Activated naive CD8-positive, alpha-beta T cell treated with anti-CD3 and anti-CD28 coated beads, Interleukin-2, amount 50 U/mL, for 16 hours (primary cell): ENCODE measurements at places on chromosomes 16 and 17.
A peak's percentile ranks its signal among the peaks of the same experiment; 100 is the strongest.

GRCh38 chr16:69467531-69468204 is 43.2 kb downstream of the CYB5B start:
- no peak for DNase-seq

DNA sequence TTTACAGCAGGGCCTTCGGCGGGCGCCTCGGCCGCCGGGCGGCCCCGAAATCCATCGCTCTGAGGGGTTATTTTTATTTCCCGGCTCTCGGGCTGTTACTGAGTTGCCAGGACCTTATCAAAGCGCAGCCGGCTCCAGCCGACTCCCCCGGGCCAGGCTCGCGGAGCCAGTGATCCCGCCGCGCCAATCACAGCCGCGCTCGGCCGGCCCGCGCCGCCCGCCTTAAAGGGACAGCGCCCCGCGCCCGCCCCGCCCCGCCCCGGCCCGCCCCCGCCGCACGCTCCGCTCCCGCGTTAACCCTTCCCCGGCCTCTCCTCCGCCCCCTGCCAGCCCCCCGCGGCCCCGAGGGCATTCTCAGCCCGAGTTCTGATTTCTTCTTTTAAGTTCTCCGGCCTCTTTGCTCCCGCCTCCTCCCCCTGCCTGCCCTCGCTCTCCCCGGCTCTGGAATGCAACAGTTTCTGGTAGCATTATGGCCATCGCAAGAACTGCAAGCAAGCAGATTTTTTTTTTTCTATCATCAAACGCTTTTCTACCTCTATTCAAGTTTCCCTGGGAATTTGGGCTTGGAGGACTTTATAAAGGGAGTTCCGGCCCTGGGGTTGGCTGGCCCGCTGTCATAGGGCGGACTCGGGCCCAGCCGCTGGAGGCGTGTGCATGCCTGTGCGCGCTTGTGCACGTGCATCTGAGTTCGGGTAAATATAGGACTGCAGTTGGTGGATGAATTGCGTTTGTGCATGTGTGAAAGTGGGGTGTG is at the start of gene AXIN2:
Gene AXIN2 (minus strand): TSS at position 197 of the 754 bp plus-strand sequence. CDS start 3,028 bp downstream, outside the sequence.
- DNase-seq, result peak; percentile 71

DNA sequence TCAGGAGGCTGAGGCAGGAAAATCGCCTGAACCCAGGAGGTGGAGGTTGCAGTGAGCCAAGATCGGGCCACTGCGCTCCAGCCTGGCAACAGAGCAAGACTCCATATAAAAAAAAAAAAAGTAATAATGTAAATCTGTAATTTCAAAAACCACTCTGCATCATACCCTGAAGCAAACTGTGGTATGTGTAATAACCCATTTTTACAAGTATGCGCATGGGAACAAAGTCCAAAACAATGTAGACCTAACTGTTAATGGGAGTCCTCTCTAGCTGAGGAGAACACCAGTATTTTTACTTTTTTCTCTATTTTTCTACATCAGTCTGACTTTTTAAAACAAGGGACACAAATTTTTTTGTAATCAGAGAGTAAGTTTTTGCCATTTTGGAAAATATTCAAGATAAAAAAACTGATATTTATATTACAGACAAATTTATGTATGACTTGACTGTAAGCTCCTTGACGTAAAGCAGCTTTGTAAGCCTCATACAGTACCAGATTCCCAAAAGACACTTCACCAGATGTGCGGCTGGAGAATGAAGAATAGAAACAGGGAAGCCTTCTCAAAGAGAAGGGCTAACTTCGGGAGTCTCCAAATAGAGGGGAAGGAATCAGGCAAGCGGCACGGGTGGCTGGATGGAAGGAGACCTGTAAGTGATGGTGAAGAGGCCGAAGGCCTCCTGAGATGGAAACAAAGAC is 25.7 kb downstream of the CMTM4 start:
- no peak for DNase-seq

- no peak for DNase-seq
Measured at GRCh38 chr17:73634629-73635028, 9.6 kb downstream of the SDK2 start.

DNA sequence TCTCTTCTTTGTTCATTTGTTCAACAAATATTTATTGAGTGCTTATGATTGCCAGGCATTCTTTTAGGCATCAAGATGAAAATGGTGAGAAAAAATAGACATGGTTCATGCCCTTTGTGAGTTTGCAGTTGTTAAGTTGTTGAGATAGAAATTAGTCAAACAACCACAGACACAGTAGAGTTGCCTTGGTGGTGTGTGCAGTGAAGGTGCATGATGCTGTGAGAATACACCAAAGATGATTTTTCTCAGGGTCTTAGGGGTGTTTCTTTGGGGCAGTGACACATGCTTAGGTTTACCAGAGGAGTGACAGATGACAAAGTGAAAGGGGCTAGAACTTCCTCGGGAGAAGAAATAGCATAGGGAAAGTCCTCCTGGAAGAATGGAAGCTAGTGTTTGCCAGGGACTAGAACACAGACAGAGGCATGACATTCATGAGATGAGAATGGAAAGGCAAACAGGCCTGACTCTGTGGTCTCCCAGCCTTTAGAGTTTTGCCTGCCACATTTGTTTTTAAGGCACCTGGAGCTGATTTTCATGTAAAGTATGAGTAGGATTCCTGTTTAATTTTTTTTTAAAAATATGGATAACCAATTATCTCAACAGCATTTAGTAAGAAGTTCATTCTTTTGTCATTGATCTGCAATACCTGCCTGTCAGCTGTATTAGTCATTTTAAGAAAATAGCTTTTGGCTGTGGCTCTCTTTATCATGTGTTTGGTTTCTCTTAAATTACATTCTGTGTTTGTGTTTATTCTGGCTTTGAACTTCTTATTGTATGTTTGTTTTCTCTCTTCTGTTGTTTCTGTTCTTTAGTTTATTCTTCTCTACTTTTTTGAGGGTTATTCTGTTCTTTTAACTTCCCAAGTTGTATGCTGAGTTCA is 36.6 kb downstream of the CYLD start:
- no peak for DNase-seq

DNA sequence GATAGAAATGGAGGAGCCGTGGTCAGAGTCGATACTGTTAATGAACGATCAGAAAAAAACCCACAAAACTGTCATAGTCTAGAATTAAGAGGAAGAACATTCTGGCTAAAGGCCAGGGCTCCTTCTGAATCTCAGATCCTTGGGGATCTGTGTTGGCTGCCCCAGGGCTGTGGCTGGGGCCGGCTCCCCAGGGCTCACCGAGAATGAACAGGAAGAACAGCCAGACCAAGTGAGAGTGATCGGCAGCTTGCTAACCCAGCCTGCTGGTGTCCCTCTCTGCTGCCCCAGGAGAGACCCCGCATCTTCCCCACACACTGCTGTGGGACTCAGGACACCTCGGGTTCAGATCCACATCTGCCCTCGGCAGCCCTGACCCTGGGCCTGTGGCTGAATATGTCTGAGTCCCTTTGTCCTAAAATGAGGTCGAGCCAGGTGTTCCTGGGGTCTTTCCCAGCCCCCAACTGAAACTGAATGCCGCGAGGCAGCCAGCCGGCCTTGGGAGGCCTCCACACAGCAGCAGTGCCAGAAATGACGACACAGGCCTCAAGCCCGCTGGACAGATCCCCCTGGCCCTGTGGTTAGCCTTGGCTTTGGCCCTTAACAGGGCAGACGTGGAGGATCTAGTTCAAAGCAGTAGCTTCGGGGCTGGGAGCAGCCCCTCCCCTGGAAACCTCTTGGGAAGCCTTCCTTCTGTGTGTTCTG is 23.9 kb upstream of the CLEC18A start:
- DNase-seq, result no peak

DNA sequence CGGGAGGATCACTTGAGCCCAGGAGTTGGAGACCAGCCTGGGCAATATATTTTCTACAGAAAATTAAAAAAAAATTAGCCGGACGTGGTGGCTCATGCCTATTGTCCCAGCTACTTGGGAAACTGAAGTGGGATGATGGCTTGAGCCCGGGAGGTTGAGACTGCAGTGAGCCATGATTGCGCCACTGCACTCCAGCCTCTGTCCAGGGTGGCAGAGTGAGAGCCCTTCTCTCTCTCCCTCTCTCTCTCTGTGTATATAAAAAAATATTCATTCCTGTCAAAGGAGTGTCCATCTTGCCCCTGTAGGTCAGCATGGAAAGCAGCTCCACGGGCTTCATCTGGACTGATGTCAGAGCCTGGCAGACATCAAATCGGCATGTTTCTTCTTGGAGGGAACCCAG is 31.2 kb downstream of the MGAT5B start:
- DNase-seq, result no peak

GRCh38 chr17:27244011-27244410 is 49.9 kb upstream of the WSB1 start:
- DNase-seq, result no peak
